ENCODE measurements at places on chromosomes 3 and 15. TPM values are rescaled to one million over a fixed set of nuclear protein-coding genes. Genes with fewer than 3 reads are reported as not detected.

Gene P2RY14
- total RNA-seq: not detected

DNA sequence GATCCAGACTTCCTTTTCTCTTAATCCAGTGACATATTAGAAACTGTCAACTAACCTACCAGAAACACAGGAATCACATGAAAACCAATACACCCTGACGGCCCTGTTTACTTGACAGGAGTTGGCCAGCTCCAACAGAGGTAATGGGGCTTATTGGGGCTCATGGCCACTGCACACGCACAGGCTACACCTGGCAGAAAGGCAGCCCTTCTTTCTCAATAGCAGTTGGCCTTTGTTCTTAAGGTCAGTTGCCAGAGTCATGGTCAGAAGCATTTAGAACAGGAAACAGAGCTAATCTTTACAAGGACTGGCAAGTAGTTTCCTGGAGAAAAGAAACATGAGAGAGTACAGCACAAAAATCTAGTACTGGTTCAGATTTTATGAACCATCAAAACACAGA, 181.8 kb downstream of the MAGI1 start:
- peaks cover 40% of the 10 kb centered on the region for H3K4me1 ChIP-seq
- no peak for DNase-seq
- H3K27ac ChIP-seq: peak overlapping the region; percentile 41
- H3K4me3 ChIP-seq: no peak overlapping the region
- H3K27me3 ChIP-seq: no peaks in the 10 kb centered on the region

GRCh38 chr3:81989274-81989673, 227.8 kb upstream of the GBE1 start:
- no peak for DNase-seq
- no peak overlapping the region for H3K27ac ChIP-seq
- H3K27me3 ChIP-seq: no peaks in the 10 kb centered on the region
- H3K4me1 ChIP-seq: no peaks in the 10 kb centered on the region
- H3K36me3 ChIP-seq: no peaks in the 10 kb centered on the region
- H3K4me3 ChIP-seq: no peak overlapping the region

GRCh38 chr3:172541945-172542488, 18.8 kb upstream of the TNFSF10 start:
- H3K4me3 ChIP-seq: no peak overlapping the region
- no peaks in the 10 kb centered on the region for H3K36me3 ChIP-seq
- H3K27me3 ChIP-seq: no peaks in the 10 kb centered on the region
- no peak for DNase-seq
- peaks cover 30% of the 10 kb centered on the region for H3K4me1 ChIP-seq

Gene IMP3
- total RNA-seq: 39.0 TPM

Gene SLC6A1
- not detected for total RNA-seq

DNA sequence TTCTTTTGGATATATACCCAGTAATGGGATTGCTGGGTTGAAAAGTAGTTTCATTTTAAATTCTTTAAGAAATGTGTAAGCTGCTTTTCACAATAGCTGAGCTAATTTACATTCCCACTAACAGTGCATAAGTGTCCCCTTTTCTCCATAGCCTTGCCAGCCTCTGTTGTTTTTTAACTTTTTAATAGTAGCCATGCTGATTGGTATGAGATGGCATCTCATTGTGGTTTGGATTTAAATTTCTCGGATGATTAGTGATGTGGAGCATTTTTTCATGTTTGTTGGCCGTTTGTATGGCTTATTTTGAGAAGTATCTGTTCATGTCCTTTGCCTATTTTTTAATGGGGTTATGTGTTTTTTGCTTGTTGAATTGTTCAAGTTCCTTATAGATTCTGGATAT, 444.3 kb upstream of the ATP11B start:
- no peaks in the 10 kb centered on the region for H3K4me1 ChIP-seq
- H3K36me3 ChIP-seq: no peaks in the 10 kb centered on the region
- H3K4me3 ChIP-seq: no peak overlapping the region
- DNase-seq: no peak

Gene CX3CR1
- total RNA-seq: 0.51 TPM

GRCh38 chr3:128498127-128498626, 5.2 kb upstream of the GATA2 start:
- H3K4me3 ChIP-seq: peak overlapping the region; percentile 49
- peaks cover 30% of the 10 kb centered on the region for H3K36me3 ChIP-seq
- no peak for DNase-seq
- H3K27me3 ChIP-seq: peaks cover 29% of the 10 kb centered on the region

Gene ZBTB20
- 30.7 TPM for total RNA-seq

- no peaks in the 10 kb centered on the region for H3K27me3 ChIP-seq
- DNase-seq: no peak
- H3K36me3 ChIP-seq: no peaks in the 10 kb centered on the region
- no peak overlapping the region for H3K4me3 ChIP-seq
- peaks cover 13% of the 10 kb centered on the region for H3K4me1 ChIP-seq
These were observed 18.6 kb downstream of the DUOX1 start for GRCh38 chr15:45148076-45149059.

Gene TERB2
- total RNA-seq: not detected

DNA sequence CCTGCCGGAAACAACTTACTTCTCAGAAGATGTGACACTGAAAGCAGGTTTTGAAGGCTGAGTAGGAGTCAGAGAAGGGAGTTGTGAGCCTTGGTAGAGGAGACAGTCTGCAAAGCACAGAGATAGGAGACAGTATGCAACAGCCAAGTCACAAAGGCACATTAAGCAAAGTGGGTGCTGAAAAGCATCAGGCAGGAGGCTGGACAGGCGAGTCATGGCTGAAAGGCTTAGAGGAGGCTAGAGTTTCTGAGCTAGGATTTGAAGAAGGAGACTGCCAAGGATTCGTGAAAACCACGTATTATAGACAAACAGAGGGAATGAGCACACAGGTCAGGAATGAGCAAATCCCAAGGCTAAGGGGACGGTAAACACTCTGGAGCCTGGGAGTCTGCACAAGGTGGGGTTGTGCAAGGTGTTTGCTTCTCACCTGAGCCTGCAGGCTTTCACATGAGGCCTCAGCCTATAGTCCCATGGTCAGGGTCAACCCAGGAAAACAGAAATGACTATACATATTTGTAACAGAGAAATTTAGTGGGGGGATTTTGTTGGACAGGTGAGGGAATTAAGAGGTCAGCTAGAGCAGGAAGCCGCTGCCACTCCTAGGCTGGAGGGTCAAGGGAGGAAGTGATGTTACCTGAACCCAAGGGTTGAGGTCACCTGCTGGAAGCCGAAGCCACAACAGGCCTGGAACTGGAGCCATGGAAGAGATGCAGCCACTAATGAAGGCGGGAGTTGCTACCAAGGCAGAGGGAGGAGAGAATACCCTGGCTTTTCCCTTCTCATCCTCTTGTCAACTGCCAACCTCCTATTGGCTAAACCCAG, 23.1 kb upstream of the TRIM71 start:
- peaks cover 16% of the 10 kb centered on the region for H3K4me1 ChIP-seq
- H3K36me3 ChIP-seq: no peaks in the 10 kb centered on the region
- no peak overlapping the region for H3K27ac ChIP-seq
- no peaks in the 10 kb centered on the region for H3K27me3 ChIP-seq
- no peak for DNase-seq

- H3K27ac ChIP-seq: no peak overlapping the region
- no peaks in the 10 kb centered on the region for H3K27me3 ChIP-seq
- H3K36me3 ChIP-seq: peaks cover 4% of the 10 kb centered on the region
- H3K4me1 ChIP-seq: peaks cover 16% of the 10 kb centered on the region
These were observed 33.0 kb upstream of the NR2E3 start for GRCh38 chr15:71777216-71777943.

Gene SEMA3B
- 179 TPM for total RNA-seq
